ENCODE measurements at places on chromosomes 5 and 9.

- DNase-seq, result no peak
Observed at GRCh38 chr9:96033896-96034295, 158.4 kb downstream of the ERCC6L2 start.

DNA sequence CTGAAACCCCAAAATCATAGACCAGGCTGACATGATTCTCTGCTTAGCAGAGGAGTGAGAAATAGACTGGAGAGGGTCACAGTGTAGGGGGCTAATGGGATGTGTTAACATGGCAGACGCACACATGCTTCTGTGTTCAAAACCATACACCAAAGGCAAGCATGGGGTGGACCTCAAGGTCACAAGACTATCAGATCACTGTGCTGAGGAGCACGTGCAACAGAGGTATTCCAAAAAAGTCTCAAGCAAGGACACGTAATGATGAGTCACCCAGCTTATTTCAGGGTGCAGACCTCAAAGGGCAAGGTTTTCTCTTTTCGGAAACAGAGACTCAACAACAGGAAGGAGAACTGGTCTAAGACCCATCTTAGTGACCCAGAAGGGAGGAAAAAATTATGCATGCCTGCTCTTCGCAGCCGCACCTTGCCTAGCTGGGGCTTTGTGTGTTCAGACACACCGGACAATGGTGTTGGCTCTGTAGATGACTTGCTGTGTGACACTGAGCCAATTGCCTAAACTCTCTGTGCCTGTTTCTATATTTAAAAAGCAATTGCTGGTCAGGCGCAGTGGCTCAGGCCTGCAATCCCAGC is 20.3 kb downstream of the WHRN start:
- no peak for DNase-seq

DNA sequence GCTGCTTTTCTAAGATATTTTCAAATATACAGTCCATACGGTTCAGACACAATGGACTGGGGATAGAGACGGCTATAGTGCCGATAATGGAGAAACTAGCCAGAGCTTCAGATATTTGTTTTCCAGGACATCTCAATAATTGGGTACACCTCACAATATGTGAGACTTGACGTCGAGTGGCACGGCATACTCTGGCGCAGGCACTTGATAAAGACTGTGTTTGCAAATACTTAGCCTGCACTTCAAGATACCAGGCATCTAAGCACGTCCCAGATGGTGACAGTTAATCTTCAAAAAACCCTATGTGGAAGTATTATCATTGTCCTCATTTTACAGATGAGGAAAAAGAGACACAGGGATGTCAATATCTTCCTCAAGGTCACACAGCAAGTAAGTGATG is 48.5 kb downstream of the SEMA5A start:
- DNase-seq, result no peak

- no peak for DNase-seq
Observed at GRCh38 chr5:132372127-132372526, 2.6 kb downstream of the SLC22A5 start.

All from kidney (tissue), 22 donors.